ENCODE measurements at places on chromosomes 2 and 18.

DNA sequence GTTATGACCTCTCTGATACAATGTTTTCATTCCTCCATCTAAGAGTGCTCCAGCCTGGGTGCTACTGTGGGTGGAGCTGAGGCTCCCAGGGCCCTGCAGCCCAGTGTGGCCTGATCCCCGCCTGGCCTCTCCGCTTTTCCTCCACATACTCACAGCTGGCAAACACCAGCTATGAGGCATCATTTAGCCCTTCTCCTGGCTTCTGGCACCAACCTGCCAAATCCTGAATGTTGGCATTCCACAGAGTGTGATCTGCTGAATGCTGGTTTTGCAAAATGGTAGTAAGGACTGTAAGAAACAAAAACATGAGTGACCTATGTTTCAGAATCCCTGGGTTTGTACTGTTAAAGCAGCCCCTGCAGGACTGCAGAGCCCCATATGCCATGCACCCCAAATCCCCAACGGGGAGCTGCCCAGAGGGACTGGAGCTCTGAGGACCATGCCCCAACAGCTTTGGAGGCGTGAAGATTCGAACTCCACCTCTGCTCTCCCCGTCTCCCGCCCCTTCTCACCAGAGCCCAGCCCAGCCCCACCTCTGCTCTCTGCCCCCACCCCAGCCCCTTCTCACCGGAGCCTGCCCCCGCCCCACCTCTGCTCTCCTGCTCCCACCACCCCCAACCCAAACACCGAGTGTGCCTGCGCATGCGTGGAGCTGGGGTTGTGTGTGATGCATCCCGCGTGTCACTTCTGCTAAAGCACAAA is 4.2 kb downstream of the SLC66A2 start:
- DNase-seq = no peak

DNA sequence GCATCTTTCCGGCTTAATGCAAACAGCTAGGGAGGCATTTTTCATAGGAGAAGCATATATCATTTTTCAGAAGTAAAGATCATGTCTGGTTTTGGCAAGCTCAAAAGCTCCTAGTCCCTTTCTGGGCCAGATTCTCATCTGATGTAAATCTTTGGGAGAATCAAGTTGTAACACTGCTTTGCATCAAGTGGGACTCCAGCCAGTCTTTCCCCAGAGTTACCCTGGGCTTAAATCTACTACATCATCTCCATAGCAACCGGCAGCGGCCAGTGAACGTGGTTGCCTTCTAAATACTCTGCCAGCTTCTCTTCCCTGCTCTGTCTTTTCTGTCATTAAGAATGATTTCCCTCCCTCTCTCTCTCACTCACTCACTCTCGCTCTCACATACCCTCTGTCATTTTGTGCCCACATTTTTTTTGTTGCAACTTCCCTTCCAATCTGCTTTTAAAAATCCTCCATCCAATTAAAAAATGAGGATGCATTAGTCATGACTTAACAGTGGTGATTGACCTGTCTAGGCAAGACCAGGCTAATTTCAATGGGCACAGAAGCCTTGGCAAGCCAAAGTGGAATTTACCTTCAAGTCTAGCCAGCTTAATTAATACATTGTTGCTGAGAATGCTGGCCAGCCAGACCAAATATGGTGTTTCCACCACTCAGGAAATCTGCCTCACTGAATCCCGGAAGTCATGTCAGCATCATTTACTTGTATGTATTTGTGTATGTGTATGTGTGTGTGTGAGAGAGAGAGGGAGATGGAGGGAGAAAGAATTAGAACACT is 93.0 kb downstream of the NRP2 start:
- DNase-seq = no peak

- DNase-seq = no peak
These were observed 150.6 kb upstream of the EPC2 start for GRCh38 chr2:148493822-148494563.

- no peak for DNase-seq
These were observed 3.1 kb downstream of the RPRD1A start for GRCh38 chr18:36064027-36064808.

DNA sequence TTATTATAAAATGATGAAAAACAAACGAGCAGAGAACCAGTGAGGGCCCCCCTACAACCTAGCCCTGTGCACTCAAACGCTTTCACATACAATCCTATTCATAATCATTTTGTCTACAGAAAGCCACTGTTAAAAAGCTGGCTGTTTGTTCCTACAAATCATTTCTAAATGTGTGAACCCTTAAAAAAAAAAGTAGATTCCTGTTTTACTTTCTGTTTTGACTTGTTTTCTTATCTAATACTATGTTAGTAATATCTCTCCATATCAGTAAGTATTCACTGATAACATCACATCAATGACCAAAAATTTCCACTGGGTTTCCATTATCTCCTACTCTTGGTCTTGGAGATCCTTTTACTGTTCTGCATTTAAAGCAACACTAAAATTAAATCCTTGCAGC is 128.8 kb upstream of the TTC39C start:
- DNase-seq = no peak

GRCh38 chr2:190440113-190440512 is 32.0 kb downstream of the MFSD6 start:
- no peak for DNase-seq

- no peak for DNase-seq
These were observed 260.5 kb downstream of the CCDC85A start for GRCh38 chr2:56444339-56444738.

DNA sequence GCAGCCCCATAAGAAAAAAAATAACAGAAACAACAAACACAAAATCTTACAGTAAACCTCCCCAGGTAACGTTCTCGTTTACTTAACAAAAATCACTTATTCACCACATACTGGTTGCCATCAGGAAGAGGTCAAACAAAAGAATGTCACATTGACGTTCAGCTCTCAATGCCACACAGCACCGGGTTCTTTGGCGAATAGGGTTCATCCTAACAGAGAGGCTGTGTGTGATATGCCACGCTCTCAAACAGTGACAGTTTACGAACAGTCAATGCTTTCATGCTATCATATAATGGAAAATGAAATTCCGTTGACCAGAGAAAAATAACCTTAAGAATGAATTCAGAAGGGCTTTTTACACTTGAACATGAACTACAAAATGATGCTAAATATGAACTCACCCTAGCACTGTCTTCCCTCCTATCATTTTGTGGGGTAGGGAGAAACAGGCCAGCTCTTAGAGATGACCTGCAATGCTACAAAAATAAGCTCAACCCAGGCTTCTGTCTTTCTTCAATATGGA is 2.0 kb downstream of the TMEM163 start:
- DNase-seq = no peak

- no peak for DNase-seq
These were observed at the start of the genes COL4A3 and COL4A4 for GRCh38 chr2:227163998-227164762. TSS of gene COL4A3 (plus strand) at chr2:227164624. CDS start at chr2:227164727, 103 bp downstream. TSS of gene COL4A4 (minus strand) at chr2:227164205. CDS start at chr2:227147483, 16,722 bp downstream.

- DNase-seq = no peak
These were observed 33.5 kb downstream of the RHBDD1 start for GRCh38 chr2:226869371-226869770.

- no peak for DNase-seq
These were observed 43.5 kb upstream of the TMEM131 start for GRCh38 chr2:98039085-98039756.

- DNase-seq = no peak
These were observed 21.3 kb downstream of the PPP3R1 start for GRCh38 chr2:68231061-68231372.

DNA sequence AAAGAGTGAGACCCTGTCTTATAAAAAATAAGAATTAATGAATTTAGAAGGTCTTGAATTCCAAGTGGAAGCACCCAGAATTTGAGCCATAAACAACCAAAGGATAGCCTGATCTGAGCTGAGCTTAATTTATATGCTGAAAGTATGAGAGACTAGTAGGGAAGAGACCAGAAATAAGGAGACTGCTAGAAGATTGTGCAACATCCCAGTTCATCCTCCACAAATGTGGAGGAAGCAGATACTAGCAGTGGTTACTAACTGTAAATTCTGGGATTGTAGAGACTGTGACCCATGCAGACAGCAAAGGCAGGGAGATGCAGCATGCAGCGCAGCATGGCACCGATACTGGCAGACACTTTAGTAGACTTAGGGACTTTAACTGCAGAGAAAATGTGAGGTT is 1.5 kb upstream of the SULT1C2 start:
- no peak for DNase-seq

DNA sequence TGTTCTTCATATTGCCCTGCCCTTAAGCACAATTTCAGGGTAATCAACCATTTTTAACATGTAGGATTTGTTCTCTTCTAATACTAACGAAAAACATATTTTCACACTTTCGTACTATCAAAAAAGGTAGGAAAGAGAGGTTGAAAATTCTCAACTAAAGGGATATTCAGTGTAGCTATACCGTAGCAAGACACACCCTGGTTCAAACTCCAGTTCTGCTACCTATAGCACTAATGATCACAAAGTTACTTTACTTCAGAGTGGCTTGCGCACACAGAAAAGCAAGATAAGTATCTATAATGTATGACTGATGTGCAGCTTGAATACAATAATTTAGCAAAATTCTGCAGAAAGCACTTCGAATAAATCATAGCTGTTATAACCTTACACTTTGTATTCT is 125.8 kb upstream of the CD226 start:
- DNase-seq = no peak

DNA sequence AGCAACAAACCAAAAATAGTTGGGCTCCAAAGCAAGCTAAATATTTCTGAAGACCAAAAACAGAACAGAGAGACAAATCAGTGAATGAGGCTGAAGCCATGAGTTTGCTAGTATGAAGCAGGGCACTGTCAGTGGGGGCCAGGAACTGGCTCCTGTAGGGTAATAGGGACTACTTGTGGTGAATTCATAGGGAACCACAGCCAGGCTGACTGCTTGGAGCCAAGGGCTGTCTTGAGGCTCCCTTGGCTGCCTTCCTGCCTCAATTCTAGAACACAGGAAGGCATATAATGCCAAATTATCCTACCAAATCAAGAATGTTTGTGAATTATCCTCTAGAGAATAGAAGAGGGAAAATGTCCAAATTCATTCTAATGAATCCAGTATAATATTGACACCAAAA is 406.0 kb downstream of the CCDC85A start:
- DNase-seq = no peak

GRCh38 chr18:6435731-6436130 is 21.0 kb upstream of the L3MBTL4 start:
- DNase-seq = no peak

- DNase-seq = no peak
These were observed 11.5 kb upstream of the RNU4ATAC start for GRCh38 chr2:121519153-121519552.

DNA sequence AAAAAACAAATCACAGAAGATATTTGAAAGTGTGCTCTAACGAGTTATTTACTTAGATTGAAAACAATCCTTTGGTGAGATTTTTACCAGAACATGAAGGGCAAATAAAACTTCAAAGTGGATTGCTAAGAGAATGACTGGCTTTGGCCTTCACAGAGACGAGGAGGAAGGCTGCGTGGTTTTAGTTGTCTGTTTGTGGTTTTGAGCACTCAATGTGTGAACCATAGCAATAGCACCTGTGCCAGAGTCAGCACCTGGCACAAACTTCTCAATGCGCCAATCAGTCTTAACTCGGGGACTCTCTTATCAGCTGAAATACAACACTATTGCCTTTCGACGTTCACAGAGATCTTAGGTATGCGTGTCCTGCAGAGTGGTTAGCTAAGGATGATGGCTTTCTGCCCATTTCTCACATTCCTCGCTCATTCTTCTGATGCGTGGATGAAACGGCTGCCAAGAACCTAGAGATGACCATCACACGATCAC is 70.0 kb downstream of the MBP start:
- peak; percentile 43 for DNase-seq

- no peak for DNase-seq
These were observed 613.5 kb downstream of the LRP1B start for GRCh38 chr2:141517180-141517851.

DNA sequence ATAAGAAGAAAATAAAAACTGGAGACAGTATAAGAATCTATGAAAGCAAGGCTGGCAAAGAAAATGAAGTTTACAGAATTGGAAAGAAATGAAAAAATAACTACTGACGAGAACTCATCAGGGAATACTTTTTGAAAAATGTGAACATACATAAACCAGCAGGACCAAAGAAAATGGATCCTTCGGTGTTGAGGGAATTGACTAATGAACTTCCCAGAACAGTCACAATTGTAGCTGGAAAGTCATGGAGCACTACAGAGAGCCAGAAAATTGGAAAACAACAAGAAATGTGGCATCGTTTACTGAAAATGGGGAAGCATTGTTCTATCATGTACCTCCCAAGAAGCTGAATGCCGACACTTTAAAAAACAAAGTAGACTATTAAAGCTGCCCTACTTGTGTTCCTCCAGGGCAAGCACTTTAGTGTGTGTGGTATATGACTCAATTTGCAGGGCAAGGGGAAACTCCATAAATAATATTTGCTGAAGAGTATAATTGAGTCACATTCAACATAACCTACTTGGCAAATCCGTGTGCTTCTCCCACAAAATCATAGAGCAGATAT is 1221.6 kb upstream of the NRXN1 start:
- no peak for DNase-seq

DNA sequence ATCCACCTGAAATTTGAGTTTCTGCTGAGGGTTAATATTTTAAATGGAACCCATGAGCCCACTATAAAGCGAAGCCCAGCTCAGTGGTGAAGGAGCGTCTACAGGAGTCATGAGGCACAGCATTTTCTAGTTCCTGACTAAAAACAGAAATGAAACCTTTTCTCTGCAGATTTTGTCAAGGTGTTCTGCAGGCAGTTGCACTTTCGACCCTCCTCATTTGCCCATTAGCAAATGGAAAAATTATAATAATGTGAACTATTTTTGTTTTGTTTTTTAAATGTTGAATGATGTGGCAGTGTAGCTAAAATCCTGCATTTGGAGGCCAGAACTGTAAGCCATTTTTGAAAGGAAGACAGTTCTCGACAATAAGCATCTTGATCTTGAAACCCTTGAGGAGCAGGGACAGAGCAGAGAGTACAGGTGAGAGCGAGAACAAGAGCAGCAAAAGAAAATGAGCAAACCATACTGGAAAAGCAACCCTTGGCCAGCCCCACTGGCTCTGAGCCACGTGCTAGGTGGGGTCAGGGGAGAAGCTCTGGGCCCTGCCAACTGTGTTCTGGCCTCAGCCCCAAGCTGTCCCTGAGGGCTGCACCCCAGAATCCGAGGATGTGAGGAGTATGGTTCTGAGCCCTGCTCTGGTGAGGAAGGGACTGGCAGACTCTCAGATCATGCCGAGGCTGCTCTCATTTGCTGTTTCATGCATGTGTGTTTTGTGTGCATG is 26.4 kb upstream of the COPS8 start:
- DNase-seq = no peak

Measured in NCI-H2107 (cell line).